Endodermal cell (in vitro differentiated cells): ENCODE measurements at places on chromosomes 1 and 21. TPM values are rescaled to one million over a fixed set of nuclear protein-coding genes. Genes with fewer than 3 reads are reported as not detected.

The LDLRAD1 gene
- not detected in 2 replicates for total RNA-seq

The CFAP74 gene
- 0.57 to 0.59 TPM (median 0.58 TPM) in 3 replicates for total RNA-seq

The KIF17 gene
- total RNA-seq: 4.2 and 4.3 TPM in 2 replicates

The NIT1 gene
- total RNA-seq: 51.0 and 52.6 TPM in 2 replicates

The NTNG1 gene
- total RNA-seq: 2.6 and 3.5 TPM in 2 replicates

The ACOT11 gene
- total RNA-seq: 3.9 and 6.0 TPM in 2 replicates
